Endothelial cell (in vitro differentiated cells): ENCODE measurements at places on chromosomes 3 and 15. TPM values are rescaled to one million over a fixed set of nuclear protein-coding genes. Genes with fewer than 3 reads are reported as not detected.

SLCO2A1 gene
- 3.8 TPM for total RNA-seq

RPL32 gene
- total RNA-seq: 1,571 TPM

CLEC3B gene
- 0.41 TPM for total RNA-seq

SEMA6D gene
- total RNA-seq: 12.8 TPM

CCDC54 gene
- not detected for total RNA-seq

RUBCN gene
- total RNA-seq: 35.0 TPM

KBTBD13 gene
- not detected for total RNA-seq

TGM4 gene
- not detected for total RNA-seq

ITIH1 gene
- not detected for total RNA-seq

SMCO1 gene
- total RNA-seq: not detected

SLC6A20 gene
- total RNA-seq: 0.21 TPM

CLSTN2 gene
- total RNA-seq: 0.74 TPM

EXD1 gene
- total RNA-seq: not detected

SETD2 gene
- 51.4 TPM for total RNA-seq

USP4 gene
- total RNA-seq: 55.0 TPM

CCR8 gene
- not detected for total RNA-seq

SLC2A2 gene
- total RNA-seq: not detected

TMEM40 gene
- not detected for total RNA-seq
